ENCODE measurements at places on chromosomes 11 and 22.

- no peak for DNase-seq
Measured at GRCh38 chr11:19769820-19770219, 57.2 kb downstream of the NAV2 start.

DNA sequence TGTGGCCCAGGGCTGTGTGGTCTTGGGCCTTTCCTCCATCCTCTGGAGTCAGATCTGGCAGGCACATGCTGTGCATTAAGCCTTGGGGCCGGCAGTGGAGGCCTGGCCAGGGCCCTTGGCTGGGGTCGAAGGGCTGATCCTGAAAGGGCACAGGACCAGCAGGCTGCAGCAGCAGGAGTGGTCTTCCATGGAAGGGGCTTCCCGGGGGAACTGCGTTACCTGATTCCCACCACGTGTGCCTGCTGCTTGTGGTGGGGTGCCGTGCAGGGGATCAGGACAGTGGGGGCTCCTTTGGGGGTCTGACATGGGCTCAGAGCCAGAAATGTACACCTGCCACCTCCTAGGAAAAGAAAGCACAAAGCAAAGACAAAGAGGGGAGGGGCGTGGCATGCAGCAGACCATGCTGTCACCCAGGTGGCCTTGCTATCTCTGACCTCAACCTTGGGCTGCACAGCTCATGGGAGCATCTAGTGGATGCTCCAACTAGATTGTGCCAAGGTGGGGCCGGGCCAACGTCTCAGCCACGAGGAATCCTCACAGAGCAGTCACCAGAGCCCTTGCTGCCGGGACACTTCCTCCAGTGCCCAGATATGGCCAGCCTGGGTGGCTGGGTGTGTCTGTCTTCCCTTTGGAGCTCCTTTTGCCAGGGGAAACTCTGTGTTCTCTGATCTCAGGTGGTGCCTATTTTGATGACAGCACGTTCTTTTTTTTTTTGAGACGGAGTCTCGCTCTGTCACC lies 17.9 kb upstream of the YPEL1 start:
- DNase-seq: no peak

DNA sequence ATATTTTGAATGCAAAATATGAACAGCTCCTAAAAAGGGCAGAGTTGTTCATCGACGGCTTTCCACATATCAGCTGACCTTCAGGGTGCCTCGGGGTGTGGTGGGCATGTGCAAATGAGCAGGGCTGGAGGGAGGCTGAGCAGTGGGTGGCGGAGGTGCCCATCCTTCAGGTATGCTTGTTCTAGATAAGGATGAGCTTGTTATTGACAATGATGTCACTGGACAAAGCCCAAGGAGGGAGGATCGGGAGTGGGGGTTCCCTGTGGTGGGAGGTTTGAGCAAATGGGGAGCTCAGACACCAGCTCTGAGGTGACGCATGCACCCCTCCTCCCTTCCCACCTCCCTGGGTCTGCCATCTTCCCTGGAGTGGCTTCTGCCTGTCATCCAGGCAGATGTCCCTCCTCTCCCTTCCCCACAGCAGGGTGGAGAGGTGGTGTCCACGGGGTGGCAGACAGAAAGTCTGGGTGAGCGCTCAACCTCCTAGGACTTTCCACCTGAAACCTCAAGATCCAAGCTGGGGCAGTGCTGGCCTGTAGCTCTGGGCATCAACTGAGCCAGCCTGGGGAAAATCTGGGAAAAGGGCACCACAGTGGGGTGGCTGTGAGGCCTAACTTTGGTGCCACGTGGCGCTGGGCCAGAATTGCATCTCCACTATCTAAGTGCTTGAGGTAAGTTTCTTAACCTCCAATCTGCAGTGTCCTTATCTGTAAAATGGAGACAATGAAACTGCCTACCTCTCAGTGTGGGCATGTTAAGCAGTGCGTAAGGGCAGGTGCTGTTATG lies 106.3 kb upstream of the THY1 start:
- no peak for DNase-seq

- no peak for DNase-seq
Measured at GRCh38 chr11:47003180-47003877, 66.8 kb downstream of the CSTPP1 start.

DNA sequence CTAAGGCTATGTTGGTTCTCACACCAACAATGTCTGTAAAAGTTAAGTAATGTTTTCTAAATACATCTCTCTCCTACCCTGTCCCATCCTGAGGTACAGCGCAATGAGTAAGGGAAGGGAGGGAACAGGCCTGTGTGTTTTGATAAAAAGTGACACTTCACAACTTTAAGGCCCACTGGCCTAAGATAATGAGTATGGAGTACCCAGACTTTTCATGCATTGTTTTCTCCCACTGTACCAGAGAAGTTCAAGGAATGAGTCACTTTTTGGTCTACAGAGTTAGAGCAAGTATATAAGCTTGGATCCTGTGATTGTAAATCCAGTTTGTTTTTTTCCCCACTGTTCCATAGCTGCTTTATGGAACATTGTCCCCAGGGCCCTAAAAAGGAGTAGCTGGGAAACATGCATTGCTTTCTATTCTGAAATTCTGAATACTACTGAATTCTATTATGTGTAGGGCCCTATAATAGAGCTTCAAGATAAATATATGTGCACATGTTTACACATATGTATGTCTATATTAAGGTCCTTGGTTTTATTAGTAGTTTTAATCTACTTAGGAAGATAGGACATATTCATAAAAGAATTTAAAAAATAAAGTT lies 29.8 kb downstream of the KCNE3 start:
- peak; percentile 74 for DNase-seq

DNA sequence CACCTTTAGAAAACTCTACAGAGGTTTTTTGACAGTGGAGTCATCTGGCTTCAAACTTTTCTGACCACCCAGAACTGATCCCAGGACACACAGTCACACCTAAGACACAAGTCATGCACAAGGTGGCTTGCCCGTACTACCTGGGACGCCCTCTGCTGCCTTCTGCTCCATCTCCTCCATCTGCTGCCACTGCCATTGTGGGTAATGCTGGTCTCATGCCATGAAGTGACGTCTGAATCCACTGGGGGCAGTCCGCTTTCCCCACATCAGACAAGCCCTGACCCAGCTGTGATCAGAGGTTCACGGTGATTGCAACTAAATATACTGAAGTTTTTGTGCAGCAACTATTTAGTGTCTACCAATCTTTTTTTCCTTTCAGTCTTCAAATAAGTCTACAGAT lies 5.4 kb upstream of the NDUFS8 start:
- peak; percentile 31 for DNase-seq

GRCh38 chr22:37196539-37197450 lies 8.7 kb upstream of the C1QTNF6 start:
- DNase-seq: no peak

- DNase-seq: no peak
Measured at GRCh38 chr11:124892750-124893454, 4.8 kb downstream of the ROBO4 start.

DNA sequence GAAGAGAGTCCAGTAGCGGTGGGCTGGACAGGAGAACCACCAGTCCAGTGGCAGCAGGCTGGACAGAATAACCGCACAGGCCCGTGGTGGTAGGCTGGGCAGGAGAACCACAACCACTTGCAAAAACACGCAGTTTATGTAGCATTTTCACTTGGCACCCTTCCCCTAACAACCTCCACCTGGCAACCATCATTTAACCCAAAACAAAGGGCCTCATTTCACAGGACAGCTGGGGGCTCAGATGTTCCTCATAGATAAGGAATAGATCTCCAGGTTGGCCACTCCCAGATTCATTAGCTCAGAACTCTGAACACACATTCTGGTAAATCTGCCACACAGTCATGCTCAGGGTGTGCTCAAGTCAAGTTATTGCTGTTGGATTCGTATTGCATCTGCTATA lies 41.2 kb downstream of the SYTL2 start:
- no peak for DNase-seq

DNA sequence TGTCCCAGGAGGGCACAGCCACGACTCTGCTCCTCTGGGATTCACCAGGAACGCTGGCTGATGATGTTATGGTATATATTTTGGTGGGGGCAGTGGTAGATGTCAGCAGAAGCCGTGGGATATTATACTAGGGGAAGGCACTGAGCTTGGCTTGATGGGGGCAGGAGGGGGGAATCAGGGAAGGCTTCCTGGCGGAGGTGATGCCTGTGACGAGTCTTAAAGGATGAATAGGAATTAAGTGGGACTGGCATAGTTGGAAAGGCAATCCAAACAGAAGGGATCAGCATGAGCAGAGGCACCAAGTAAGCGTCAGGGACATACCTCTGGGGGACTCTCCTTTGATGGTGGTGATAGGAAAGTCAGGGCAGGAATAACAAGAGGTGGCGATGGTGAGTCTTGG lies 47.6 kb downstream of the TP53I11 start:
- DNase-seq: no peak

GRCh38 chr11:14835496-14836492 lies 56.2 kb downstream of the CYP2R1 start:
- no peak for DNase-seq

GRCh38 chr11:66318600-66318970 lies 1.7 kb upstream of the CD248 start:
- no peak for DNase-seq

DNA sequence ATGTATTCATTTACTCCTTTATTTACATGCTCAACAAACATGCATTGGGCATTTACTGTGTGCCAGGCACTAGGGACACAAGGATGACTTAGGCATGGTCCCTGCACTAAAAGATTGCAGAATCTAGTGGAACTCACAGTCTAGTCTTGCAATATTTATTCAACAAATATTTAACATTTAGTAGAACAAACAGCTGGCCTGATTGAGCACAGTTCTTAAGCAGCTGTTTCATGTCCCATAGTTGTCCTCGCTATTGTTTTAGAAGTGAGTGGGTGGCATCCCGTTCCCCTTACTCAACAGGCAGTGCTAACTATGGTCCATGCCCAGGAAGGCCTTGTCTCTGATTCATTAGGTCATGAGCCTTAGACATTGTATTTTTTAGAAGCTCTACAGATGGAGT lies 459.9 kb upstream of the CADM1 start:
- no peak for DNase-seq

DNA sequence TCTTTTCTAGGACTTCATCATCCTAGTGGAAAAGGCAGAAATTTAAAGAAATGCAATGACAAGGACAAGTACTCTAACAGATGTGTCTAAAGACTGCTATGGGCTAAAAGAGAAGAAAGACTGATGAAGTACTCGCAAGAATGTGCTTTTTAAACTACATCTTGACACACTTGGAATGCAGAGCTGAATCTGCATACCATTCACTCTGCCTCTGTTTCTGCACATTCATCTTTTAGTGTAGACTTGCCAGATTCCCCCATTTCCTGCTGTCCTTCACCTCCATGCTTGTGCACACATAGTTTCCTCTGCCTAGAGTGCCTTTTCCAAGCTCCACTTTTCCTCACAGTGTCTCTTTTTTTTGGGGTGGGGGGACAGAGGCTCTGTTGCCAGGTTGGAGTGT lies 239.0 kb upstream of the CCDC179 start:
- no peak for DNase-seq

DNA sequence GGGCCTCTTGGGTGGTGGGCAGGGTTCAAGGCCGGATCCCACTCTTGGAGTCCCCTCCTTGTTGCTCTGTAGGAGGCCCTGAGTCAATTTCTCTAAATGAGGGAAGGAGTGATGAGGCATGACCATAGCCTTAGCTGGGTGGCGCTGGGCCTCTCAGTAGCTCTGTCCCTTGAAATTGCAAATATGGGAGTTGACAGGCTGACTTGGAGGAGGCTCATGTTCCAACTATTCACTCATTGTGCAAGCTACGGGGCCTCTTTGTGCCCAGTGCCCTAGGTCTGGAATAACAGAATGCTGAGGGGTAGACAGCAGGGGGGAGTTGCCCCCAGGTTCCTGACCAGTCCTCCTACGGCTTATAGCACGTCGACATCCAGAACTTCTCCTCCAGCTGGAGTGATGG lies 8.0 kb downstream of the SELENOM start:
- no peak for DNase-seq

- peak; percentile 91 for DNase-seq
Measured at GRCh38 chr11:65492637-65493366, 6.0 kb upstream of the MALAT1 start.

GRCh38 chr11:55503449-55503848 lies 50.8 kb upstream of the OR4C15 start:
- DNase-seq: no peak

DNA sequence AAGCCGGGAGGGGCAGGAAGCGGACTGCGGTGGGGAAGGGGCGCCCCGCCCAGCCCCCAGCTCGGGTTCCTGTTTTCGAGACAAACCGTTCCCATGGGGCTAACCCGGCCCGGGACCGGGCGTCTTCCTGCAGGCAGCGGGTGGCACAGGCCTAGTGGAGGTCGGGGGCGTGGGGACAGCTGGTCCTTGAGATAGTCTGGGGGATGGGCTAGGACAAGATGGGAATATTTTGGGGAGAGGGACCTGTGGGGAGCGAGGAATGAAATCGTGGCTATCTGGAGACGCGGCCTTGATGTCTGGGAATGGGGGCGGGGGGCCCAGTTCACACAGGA lies 1.2 kb upstream of the RASGRP2 start:
- DNase-seq: no peak

- no peak for DNase-seq
Measured at GRCh38 chr11:119300198-119300964, 16.5 kb downstream of the MCAM start.

DNA sequence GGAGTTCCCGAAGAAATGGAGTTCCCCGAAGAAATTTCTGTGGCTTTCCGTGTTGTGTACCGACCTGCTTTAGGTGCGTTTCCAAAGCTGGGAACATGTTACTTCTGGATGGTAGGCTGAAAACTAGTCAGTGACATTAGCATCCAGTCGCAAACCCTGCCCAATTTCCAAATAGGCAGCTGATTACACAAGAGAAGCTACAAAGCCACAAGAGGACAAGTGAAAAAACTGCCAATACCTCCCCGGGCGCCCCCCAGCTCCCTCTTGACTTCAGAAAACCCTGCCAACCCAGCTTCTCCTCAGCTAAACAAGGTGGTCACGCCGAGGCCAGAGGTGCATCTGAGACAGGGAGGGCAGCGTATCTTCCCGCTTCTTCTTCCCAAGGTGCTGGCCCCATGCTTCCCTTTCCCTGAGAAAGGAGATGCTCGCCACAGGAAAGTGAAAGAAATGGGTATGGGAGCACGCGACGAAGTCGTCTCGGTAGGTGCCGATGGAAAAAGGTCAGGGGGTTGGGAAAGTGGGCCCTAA lies 551 bp downstream of the AGBL2 start:
- DNase-seq: no peak

- DNase-seq: peak; percentile 89
Measured at GRCh38 chr11:6618117-6619003, 862 bp downstream of the TPP1 start.

DNA sequence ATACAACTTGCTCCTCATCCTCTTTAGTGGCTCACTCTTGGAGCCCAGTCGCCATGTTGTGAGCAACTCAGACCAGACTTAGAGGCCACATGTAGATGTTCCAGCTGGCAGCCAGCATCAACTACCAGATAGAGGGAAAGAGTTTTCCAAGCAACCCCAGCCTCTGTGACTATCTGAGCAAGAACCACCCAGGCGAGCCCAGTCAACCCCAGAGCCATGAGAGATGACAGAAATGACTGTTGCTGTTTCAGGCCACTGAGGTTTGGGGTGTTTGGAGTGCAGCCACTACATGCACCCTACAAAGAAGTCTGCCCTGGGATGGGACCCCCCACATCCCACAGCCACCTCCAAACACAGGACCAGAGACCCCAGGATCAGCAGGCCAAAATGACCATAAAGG lies 24.8 kb upstream of the CLDN5 start:
- no peak for DNase-seq

- peak; percentile 30 for DNase-seq
Measured at GRCh38 chr11:3808861-3809623, 682 bp downstream of the PGAP2 start.

- no peak for DNase-seq
Measured at GRCh38 chr22:50605613-50606074, 5.1 kb downstream of the MAPK8IP2 start.

Data from hematopoietic multipotent progenitor cell treated with erythropoietin and hydrocortisone succinate and interleukin-3 and kit ligand, for 17 days (in vitro differentiated cells).